NCI-H2029 treated with DMSO at 0.1 percent for 48 hours (cell line): ENCODE measurements at places on chromosomes 2 and 18.

DNA sequence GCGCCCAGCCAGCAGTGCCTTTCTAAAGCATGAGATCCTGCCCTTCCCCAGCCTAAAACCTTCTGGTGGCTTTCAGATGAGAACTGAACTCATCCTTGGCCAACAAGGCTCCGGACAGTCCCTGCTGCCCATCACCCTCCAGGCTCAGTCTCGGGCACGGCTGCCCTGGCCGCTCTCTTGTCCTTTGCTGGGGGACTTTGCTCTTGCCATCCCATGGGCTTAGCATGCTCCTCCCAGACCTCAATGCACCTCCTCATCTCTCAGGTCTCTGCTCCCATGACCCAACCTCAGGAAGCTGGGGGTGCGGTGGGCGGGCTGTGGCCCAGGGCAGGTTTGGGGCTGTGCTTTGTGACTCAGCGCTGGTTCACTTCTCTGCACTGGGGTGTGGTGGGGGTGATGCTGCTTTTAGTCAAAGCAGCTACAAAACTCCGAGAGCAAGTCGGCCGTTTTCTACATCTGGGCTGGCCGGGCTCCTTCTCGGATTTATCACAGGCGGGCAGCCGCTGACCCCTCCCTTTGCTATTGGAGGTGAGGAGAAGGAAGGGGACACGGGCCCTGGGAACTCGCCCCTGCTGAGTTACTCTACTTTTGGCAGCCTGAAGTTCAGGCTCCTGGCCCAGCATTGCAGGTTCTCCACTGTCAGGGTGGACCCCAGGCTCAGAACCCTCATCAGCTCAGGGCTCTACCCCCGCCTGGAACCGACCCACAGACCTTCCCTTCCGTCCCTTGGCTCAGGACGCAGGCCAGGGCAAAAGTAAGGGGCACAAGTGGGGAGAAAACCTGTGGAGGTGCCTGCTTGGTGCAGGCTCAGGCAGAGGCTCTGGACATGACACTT lies 90.6 kb upstream of the TAF1B start:
- no peak for DNase-seq

GRCh38 chr2:174840436-174840835 lies 76.2 kb upstream of the CHRNA1 start:
- no peak for DNase-seq

DNA sequence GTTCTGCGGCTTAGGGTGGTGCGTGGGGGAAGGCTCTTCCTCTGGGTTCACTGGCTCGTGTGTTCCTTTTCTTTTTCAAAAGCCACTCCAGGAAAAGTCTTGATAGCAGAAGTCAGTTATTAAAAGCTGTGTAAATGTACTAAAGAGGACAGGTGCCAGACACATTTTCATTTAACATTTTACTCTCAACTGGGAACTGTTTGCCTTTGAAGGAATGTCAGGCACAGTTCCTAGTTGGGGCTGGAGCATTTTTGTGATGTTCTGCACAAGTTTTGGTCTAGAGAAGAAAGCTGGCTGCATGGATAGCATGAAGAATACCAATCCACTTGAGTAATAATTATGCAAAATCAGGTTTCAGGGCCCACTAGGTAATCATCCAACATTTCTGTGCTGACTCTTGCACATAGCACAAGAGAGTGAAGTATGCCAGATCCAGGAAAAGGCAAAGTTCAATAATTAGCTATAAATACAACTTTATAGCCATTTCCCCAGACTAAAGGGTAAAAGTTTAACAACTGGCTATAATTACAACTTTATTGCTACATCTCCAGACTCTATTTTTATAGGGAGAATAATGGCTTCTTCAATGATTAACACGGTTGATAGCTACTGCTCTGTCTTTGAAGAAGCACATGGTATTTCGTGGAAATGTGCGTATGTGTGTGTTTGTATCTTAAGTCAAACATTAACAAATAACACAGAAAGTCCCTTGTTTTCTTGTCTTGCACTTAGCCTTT lies 16.2 kb downstream of the SCYGR8 start:
- DNase-seq = no peak

GRCh38 chr18:79610461-79611039 lies 69.1 kb upstream of the CTDP1 start:
- no peak for DNase-seq

DNA sequence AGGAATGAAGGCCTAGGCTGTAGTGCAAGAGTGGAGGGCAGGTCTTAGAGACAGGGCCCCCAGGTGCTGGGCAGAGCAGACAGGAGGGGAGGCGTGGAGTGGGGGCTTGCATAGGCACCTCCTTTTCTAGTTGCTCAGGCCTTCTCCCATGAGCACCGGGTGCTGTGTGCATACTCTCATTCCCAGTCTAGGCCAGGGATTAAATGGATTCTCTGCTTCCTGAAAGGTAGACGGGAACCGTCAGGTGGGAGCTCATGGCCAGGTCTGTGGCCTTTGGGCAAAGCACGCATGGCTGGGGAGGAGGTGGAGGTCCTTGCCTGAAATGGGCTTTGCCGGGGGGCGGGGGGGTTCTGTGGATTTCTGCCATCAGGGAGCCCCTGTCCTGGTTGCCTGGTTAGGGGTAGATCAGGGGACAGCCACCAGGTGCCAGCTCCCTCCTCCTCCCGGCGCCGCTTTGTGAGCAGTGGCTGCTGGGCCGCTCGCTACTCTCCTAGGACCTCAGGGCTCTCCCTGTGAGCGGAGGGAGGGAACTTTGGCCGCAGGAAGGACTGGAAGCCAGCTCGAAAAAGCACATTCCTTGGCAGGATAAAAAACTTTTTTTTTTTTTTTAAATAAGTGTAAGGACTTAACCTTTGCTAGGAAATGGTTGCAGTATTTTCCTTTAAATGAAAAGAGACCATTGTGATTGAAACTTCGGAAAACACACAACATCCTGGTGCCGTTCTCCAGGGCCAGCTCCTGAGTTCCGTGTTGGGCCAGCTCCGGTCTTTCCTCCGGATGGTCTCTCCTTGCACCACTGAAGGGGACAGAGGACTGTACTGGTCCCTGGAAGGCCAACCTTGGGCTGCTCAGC lies 82.8 kb upstream of the HAAO start:
- no peak for DNase-seq

GRCh38 chr2:101474731-101475384 lies at the start of gene RFX8:
Gene RFX8 (minus strand): TSS chr2:101475112. CDS start chr2:101466848, 8,264 bp downstream.
- DNase-seq = no peak

DNA sequence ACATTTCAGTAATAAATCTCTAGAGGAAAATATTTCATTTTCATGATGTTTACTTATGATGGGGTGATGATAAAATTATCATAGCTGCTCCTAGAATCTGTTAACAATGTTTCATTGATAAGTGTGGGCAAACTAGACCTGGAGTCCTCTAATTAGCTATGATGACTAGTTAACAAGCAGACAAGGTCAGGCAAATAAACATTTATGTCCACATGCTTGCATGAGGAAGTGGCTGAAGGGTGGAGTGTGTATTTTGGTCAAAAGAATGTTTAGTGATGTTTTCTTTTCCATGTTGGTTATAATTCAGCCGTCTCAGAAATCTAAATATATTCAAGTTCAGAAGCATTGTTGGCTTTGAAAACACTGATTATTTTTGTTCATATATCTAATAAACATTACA lies 99.9 kb upstream of the FN1 start:
- no peak for DNase-seq

DNA sequence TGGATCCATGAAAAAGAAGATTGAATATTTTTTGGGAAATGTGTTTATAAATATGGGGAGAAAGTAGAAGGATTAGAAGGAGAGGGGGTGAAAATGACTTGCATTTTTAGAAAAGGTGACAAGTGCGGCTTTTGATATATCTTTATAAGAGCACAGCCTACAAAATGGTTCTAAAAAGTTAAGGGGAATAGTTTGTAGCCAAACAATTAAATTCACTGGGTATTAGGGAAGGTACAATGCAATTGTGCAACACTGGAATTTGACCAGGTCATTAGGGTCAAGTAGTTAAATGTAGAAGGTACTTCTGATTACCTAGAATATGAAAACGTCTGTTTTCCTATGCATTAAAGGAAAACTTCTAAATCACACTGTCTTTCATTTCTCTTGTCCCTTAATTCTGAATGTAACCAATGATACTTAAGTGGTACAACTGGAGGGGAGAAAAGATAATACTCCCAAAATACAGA lies 44.5 kb upstream of the SERTAD2 start:
- no peak for DNase-seq
